Astrocyte (in vitro differentiated cells and primary cell): ENCODE measurements at places on chromosomes 4 and X. TPM values are rescaled to one million over a fixed set of nuclear protein-coding genes. Genes with fewer than 3 reads are reported as not detected.

DNA sequence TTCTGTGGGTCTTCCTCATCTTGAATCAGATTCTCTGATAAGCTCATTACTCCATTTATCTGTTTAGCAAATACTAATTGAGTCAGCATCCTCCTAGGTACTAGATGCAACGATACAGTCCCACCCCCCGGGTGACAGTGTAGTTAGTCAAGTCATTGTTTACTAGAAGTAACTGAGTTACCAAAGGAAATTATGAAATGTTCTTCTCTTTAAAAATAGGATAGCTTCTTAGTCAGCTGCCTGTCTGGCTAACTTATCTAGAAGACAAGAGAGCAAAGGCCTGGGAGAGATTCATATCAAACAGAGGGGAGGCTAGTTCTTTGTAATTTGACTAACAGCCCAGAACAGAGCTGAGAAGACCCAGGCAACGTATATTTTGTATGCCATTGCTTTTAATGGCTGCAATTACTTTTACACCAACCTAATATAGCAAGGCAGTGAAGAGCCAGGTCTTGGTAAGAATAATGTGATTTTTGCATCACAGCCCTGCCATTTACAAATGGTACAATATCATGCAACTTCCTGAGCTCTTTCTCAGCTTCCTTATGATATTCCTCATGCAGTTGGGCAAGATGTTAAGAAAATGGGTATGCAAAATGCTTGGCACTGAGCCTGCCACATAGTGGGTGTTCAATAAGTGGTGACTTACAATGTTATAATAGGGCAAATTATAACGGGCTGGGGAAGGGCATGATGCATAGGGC, 149.9 kb downstream of the CHIC2 start:
- H3K27me3 ChIP-seq = no peaks in the 10 kb centered on the region
- H3K4me1 ChIP-seq = peaks cover 17% of the 10 kb centered on the region
- no peak overlapping the region for H3K4me3 ChIP-seq
- peak overlapping the region; percentile 23 for H3K27ac ChIP-seq
- no peaks in the 10 kb centered on the region for H3K36me3 ChIP-seq

GRCh38 chr4:38857354-38858096, 908 bp upstream of the TLR6 start:
- no peaks in the 10 kb centered on the region for H3K27me3 ChIP-seq
- peak overlapping the region; percentile 43 for H3K4me3 ChIP-seq
- H3K4me1 ChIP-seq = peaks cover 22% of the 10 kb centered on the region
- peak; percentile 88 for DNase-seq
- peak overlapping the region; percentile 82 for H3K27ac ChIP-seq

- H3K4me3 ChIP-seq = no peak overlapping the region
- no peaks in the 10 kb centered on the region for H3K36me3 ChIP-seq
- peaks cover 4% of the 10 kb centered on the region for H3K4me1 ChIP-seq
- no peaks in the 10 kb centered on the region for H3K27me3 ChIP-seq
- no peak overlapping the region for H3K27ac ChIP-seq
Observed at GRCh38 chr4:96354036-96354712, 514.3 kb downstream of the PDHA2 start.

GRCh38 chrX:13266641-13267345, 53.1 kb downstream of the ATXN3L start:
- peak overlapping the region; percentile 62 for H3K27ac ChIP-seq
- H3K4me3 ChIP-seq = no peak overlapping the region
- peaks cover 9% of the 10 kb centered on the region for H3K4me1 ChIP-seq
- H3K36me3 ChIP-seq = no peaks in the 10 kb centered on the region
- DNase-seq = peak; percentile 52
- no peaks in the 10 kb centered on the region for H3K27me3 ChIP-seq

GRCh38 chr4:2462218-2462991, 6.5 kb upstream of the RNF4 start:
- no peak overlapping the region for H3K27ac ChIP-seq
- peak; percentile 69 for DNase-seq
- H3K36me3 ChIP-seq = no peaks in the 10 kb centered on the region
- H3K27me3 ChIP-seq = no peaks in the 10 kb centered on the region

- H3K27ac ChIP-seq = no peak overlapping the region
- H3K4me1 ChIP-seq = no peaks in the 10 kb centered on the region
- H3K27me3 ChIP-seq = no peaks in the 10 kb centered on the region
- no peak for DNase-seq
- H3K4me3 ChIP-seq = no peak overlapping the region
- H3K36me3 ChIP-seq = no peaks in the 10 kb centered on the region
Observed at GRCh38 chrX:853304-853703, 222.7 kb downstream of the SHOX start.

GRCh38 chr4:185654965-185655554, 119.8 kb upstream of the PDLIM3 start:
- no peak overlapping the region for H3K4me3 ChIP-seq
- no peak for DNase-seq
- H3K27ac ChIP-seq = no peak overlapping the region
- no peaks in the 10 kb centered on the region for H3K27me3 ChIP-seq
- peaks cover 13% of the 10 kb centered on the region for H3K4me1 ChIP-seq
- H3K36me3 ChIP-seq = no peaks in the 10 kb centered on the region

Gene DCLK2
- 6.2 and 6.9 TPM in 2 replicates for total RNA-seq

Gene TLR6
- total RNA-seq = 3.1 and 3.8 TPM in 2 replicates

Gene NEIL3
- 0.53 and 0.91 TPM in 2 replicates for total RNA-seq

Gene SOX3
- 0.26 and 0.98 TPM in 2 replicates for total RNA-seq

Gene AMELX
- total RNA-seq = not detected in 2 replicates

Gene RHOXF1
- total RNA-seq = not detected in 2 replicates
